ENCODE measurements at places on chromosomes 2 and 18.

DNA sequence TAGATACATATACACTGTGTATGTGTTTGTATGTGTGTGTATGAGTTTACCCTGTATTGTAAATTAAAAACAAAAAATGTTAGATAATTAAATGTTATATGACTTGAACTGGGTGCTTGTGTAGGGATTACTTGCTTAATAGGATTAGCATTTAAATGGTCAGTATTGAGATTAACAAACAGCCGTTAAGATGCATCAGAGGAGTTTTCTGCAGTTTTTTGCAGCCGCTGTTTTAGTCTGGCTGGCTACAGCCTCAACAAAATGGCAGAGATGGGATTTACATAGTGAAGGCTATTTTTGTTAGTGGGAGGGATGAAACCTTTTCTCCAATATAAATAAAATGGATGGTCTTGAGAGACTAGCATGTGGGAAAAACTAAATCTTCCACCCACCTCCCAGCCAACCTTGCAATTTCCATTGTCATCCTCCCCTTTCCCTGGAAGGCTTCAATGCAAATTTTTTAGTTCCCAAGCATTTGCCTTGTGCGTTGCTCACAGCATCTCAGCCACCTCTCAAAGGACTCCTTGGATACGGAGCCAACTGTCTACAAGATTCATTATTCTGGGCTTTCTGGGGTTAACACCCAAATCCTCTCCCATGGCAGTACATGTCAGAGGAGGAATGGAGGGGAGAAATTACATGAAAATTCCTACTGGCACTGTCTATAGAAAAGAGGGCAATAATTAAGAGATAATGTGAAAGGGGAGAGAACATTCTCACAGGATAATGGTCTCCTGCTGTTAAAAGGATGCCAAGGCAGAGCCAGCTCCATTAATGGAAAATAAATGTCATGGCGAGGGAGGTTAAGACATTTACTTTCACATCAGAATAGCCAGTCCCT is 351.9 kb downstream of the CDH2 start:
- DNase-seq = no peak

DNA sequence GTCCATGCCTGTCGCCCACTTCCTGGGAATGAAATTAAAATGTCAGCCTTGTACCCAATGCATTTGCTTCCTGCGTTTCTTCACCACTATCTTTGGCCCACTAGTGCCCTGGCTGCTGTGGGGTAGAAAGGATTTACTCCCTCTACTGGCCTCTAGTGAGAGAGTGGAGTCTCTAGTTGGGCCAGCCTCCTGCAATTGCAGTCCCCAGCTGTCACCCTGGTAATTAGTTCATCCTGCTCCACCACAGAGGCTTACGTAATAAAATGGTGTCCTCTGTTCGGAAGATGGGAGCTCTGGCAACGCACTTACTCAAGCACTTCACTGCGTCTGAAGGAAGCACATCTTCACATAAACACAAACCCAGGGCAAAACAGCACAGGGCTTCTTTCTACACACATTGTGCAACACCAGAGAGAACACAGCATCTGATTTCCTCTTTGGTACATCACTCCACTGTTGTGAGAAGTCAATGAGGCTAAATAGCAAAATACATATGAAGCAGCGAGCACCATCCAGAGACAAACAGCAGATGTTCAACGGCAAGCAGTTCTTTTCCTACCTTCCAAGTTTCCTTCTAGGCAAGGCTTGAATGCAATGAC is 274.6 kb downstream of the LRATD1 start:
- DNase-seq = no peak

- peak; percentile 51 for DNase-seq
Measured at GRCh38 chr2:216519154-216519762, 20.6 kb downstream of the RPL37A start.

DNA sequence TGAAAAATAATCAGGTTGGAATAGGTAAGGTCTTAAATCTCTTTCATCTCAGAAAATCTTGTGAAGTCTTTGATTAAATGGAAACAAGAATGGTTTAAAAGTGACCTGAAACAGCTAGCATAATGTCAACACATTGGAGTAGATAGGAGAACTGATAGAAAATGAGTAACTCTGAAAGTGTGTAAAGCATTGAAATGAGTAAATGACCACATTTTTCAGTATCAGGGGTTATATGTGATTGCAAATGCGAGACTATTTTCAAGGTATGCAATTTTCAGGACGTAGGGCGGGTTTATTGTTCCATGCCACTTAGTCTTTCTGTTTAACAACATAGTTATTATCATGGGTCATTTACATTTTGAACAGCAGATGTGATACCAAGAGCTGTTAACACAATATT is 1383.2 kb downstream of the LRP1B start:
- DNase-seq = no peak

GRCh38 chr2:74617122-74617521 is 31.0 kb downstream of the M1AP start:
- DNase-seq = no peak

GRCh38 chr2:84498150-84498799 is 18.0 kb upstream of the DNAH6 start:
- no peak for DNase-seq

DNA sequence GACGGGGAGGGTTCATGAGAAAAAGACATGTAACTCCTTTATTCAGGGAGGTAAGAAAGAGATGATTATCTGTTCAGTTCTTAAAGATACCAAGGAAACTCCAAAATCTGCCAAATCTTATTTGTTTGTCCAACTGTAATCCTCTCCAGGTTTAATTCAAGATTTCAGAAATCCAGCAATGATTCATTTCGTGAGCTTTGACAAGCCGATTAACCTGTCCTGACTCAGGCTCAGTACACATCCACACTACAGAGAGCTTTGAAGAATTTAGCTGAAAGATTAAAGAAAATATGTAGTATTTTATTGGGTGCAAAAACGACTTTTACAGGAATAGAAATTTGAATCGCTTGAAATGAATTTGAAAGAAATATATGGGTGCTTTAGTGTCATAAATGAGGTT is 1.1 kb downstream of the SPAG16 start:
- no peak for DNase-seq

GRCh38 chr2:55609938-55610578 is 7.4 kb downstream of the PPP4R3B start:
- DNase-seq = no peak

GRCh38 chr2:19256121-19256601 is 102.3 kb downstream of the OSR1 start:
- DNase-seq = no peak

DNA sequence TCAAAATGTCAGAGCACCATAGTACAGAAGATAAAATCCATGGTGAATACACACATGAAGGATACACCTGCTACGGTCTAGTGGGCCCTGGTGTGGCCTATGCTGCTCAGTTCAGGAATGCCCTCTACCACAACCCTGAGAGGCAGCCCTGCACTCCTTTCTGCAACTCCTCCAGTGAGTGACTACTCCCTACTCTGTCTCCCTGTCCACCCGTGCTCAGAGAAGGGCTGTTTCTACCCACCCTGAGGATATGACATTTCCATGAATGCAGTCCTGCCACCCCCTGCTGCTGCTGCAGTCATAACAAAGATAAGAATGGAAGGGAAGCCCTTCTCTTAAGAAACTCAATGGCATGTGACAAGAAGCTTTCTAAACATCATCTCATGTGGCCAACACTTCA is 137.0 kb downstream of the EN1 start:
- no peak for DNase-seq

DNA sequence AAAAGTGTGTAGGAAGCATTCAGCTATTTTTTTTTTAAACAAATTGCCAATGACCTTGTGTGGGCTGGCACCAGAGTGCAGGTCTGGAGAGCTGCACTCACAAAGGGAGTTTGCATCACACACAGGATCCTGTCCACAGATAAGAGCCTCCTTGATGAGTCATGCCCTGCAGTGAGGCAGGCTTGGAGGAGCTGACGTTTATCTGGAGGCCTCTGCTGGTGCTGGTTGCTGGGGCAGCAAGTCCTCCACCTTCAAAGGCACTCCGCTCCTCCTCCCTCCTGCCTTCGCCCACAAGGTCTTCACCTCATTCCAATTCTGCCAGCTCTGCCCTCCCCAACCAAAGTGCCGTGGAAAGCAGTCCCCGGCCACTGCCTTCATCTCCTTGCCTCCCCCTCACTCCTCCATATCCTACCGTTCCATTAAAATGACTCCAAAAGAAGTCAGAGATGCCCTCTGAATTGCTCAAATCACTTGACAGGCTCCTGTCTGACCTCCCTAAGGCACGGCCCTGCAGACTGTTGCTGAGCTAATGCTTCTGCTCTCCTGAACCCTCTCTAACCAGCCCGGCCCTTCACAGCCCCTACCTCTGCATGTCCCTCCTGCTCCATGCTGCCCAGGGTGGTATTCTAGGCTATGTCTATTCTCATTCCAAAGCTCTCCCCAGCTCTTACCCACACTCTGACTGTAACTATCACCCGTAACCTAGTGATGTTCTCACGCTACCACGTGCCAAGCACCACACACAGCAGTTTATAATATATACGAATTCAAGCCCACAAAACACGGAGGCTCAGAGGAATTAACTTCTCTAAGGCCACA is 30.9 kb downstream of the LONRF2 start:
- DNase-seq = no peak

- no peak for DNase-seq
Measured at GRCh38 chr2:59176737-59177136, 935.6 kb upstream of the FANCL start.

GRCh38 chr2:34179511-34179910 is 580.4 kb upstream of the FAM98A start:
- no peak for DNase-seq

DNA sequence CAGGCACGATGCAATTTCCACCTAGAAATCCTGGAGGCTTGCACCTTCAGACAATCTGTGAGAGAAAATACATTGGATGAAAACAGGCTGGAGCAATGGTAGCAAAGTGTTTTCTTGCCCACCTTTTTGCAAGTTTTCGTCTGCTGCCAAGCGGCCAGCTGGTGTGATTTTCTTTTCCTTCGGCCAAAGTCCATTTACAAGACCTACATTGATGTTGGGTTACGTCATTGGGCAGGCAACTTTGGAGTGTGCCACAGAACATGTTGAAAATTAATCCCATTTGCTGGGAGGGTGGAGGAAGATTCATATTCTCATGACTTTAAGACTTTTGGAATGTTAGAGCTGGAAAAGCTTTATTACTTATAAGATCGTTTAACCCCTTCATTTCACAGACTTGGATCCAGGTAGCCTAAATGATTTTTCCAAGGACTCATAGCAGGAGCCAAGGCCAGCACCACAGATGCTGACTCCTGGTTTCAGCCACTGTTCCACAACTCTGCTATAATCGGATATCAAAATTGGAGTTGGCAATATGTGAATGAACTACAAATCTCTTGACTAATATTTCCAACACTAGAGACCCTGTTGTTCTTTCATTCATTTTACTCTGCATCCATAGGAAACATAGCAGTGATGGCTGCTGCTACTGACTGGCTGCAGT is 352.1 kb downstream of the RND3 start:
- DNase-seq = no peak

GRCh38 chr2:48812416-48812815 is 56.9 kb upstream of the LHCGR start:
- no peak for DNase-seq

DNA sequence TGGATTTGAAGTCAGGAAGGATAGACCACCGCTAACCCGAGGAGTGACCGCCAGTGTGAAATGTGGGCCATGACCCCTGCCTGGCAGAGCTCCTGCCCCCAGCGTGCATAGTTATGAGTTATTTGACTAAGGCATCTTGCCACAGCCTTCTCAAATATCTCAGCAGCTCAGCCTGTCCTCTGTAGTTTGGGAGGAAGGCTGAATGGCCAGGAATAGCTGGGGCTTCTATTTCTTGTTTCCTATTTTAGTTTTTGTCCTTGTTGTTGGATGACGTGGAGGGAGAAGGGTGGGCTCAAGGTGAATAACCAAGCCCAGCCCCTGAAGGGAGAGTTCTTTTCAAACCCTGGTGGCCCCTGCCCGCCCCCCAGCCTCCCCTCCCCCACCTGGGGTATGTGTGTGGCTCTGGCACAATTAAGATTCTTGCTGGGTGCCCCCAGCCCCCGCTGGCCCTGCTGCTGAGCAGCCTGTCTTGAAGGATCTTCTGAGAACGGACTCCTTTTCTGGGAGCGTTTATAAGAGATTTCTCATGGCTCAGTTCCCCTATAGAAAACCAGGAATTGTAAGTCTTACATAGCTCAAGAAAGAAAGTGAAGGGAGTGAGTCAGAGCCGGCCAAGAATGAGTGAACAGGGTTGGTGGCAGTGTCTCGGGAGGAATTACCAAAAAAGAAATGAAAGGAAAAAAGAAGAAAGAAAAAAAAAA is 157.4 kb downstream of the GLI2 start:
- no peak for DNase-seq
